ENCODE measurements at places on chromosomes 16 and 17. TPM values are rescaled to one million over a fixed set of nuclear protein-coding genes. Genes with fewer than 3 reads are reported as not detected.

Gene TK1
- 34.0 TPM for polyA plus RNA-seq

Gene MEIOC
- polyA plus RNA-seq: 3.3 TPM

DNA sequence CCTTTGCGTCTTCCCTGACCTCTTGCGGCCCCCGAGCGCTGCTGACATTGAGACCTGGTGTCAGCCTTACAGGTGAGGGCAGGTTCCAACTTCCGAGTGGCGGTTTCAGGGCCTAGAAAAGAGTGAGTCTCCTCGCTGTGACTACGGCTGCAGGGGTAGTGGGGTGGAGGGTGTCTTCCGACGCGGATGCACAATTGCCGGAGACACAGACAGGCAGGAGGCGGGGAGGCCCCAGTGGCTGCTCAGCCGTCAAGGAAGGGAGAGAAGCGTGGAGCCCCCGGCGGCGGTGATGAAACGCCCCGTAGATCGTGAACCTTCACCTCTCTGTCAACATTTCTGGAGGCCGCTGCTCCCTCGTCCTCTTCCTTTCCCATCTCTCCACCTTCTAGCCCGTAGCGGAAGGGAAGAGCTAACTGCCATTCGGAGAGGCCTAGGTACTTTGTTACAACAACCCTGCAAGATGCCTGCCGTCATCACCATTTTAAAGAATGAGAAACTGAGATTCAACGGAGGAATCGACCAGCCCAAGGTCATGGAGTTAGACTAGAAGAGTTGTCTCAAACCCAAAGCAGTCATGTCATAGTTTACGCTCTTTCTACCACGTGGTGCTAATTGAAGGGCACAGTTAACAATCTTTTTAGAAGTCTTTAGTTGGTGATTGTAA lies 485 bp downstream of the DNAJA3 start:
- no peak for DNase-seq

GRCh38 chr16:68700831-68701230 lies 36.3 kb upstream of the CDH1 start:
- DNase-seq: peak; percentile 33

Gene PYDC1
- not detected for polyA plus RNA-seq

Gene BPTF
- polyA plus RNA-seq: 145 TPM

GRCh38 chr17:59626756-59627155 lies 7.1 kb downstream of the CLTC start:
- DNase-seq: no peak
